Mucosa of gallbladder (tissue), 1 donor: ENCODE measurements at places on chromosomes 2 and 18.

DNA sequence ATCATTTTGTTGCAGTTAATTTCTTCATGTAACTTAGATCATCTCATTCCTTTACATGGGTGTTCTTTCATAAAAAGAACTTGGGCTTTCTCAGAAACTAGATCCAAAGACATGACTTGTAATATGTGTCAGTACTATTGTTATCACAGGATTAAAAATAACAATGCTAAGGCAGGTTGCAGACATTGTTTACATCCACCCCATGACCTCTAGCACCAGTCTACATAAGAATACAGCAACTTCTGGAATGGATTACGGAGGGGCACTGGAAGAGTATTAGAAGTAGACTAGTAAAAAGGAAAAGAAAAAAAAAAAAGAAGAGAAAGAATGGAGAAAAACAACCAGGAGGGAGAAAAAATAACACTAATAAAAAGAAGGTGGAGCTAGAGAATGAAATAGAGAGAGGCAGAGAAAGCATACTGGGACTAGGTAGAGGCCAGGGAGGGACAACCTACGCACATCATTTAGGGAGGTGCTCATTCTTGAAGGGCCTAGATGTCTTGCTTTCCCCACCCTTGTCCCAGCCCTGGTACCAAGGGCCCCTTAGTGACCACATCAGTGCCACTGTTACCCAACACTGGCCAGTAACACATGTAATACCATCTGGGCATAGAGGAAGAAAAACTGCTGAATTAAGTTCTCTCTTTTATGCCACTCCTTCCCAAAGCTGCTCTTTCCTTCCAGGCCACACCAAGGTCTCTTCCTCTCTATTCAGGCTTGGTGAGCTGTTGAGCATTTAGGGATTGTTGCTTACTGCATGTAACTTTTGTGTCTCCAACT, 70.6 kb upstream of the KLF7 start:
- no peak for DNase-seq

DNA sequence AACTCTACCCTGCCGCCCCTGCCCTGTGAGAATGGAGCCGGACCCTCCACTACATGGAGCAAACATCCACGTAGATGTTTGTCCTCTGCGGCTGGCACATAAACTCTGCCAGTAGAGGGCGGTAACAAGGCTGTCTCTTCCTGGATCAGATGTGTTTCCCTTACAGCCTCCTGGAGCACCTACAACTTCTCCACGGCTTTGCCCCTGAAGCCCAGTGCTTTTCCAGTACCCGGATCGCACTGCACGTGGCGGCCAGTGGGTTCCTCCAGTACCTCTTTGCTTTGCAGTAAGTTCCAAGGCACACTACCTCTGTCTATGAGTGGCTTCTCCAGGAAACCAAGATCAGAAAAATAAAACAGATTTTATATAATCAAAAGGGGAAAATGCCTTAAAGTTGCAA, 651.3 kb downstream of the DCDC2C start:
- DNase-seq, result no peak

- peak; percentile 34 for DNase-seq
Measured at GRCh38 chr2:65722028-65722778, 289.8 kb upstream of the SPRED2 start.

DNA sequence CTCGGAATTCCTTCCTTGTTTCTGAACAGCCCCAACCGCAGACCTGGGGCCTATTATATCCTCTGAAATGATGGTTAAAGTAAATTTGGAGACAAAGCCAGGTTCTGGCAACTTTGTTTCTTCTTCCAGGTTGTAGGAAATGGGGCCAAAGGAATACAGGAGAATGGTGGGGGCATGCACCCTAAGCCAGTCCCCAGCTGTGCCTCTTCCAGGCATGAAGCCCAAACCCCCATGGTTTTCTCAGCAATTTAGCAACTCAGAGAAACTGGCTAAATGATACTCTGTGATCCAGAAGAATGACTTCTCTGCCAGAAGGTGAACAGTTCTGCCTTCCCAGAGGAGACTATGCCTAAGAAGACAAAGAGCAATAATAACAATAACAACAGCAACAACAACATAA, 635.0 kb upstream of the FANCL start:
- no peak for DNase-seq

DNA sequence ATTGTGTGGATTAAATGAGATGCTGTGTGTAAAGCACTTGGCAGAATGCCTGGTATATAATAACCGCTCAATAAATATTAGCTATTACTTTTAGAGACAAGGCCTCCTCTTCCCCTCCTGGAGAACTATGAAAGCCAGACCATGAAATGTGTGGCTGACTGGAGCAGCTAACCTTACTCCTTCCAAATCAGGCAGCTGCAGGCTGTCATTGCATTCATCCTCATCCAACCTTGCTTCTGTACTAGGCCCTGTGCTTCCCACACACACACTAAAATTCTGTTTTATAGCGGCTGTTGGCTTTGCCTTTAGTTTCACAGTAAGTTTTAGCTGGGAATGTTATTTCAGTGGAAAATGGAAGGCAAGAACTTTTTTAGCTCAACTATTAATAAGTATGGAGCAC, 10.2 kb upstream of the SP9 start:
- no peak for DNase-seq
